Cerebellar nuclear complex (tissue), 1 donor: ENCODE measurements at places on chromosomes 16 and 17.

DNA sequence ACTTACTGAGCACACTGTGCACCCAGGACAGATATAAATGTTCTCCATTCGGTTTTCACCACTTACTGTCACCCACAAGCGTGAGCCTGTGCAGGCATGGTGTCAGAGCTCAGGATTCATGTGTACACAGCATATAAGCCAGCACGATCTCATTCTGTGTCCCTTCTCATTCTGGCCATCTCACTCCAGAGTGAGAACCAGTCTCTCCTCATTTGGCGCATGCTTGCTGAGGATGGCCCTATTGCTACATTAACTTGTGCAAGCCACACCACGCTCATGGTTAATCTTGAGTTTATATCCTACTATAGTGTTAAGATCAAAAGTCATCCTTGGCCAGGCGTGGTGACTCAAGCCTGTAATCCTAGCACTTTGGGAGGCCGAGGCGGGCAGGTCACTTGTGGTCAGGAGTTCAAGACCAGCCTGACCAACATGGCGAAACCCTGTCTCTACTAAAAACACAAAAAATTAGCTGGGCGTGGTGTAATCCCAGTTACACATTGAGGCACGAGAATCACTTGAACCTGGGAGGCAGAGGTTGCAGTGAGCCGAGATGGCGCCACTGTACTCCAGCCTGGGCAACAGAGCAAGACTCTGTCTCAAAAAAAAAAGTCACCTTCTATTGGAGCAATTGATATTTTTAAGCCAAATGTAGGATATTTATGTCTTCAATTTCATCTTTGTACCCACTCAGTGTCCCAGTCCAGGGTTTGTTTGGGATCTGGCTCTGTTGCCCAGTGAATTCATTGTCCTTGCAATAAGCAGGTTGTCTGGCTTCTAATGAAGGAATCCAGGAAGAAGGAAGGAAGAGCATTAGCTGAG lies 20.9 kb downstream of the SOCS1 start:
- DNase-seq, result no peak

DNA sequence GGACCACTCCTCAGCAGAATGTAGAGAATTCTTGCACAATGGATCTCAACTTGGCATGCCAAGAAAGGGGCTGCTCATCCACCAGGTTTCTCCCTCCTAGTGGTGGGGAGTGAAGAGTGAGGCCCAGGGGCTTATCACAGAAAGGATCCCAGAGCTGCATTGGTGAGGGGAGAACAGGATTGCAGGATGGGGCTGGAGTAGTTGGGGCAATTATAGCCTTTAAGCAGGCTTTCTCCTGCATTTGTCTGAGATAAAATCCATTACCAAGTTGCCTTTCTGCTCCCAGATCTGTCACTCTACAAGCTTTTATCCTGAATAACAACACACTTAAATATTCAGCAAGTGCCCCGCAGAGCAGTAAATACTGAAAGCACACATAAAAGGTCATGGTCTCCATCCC lies 130.8 kb upstream of the CES5A start:
- DNase-seq, result no peak

DNA sequence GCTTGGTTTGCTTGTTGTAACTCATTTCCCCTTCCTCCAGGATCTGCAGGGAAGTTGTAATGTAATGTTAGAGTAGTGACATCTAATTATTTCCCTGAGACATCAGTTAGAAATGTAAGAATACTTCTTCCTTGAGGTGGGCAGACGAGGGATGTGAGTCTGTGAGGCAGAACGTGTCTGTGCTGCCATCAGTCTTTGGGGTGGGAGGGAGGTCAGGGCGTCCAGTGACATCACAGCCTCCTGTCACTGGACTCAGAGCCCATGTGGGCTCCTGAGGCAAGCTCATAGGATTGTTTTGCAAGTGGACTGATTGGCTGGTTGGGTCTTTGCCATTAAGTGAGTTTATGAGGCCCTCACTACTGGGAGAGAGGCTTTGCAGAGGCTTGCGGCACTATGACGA lies 188.8 kb downstream of the CCDC182 start:
- no peak for DNase-seq

GRCh38 chr16:81106826-81107503 lies 10.8 kb upstream of the GCSH start:
- DNase-seq, result no peak

DNA sequence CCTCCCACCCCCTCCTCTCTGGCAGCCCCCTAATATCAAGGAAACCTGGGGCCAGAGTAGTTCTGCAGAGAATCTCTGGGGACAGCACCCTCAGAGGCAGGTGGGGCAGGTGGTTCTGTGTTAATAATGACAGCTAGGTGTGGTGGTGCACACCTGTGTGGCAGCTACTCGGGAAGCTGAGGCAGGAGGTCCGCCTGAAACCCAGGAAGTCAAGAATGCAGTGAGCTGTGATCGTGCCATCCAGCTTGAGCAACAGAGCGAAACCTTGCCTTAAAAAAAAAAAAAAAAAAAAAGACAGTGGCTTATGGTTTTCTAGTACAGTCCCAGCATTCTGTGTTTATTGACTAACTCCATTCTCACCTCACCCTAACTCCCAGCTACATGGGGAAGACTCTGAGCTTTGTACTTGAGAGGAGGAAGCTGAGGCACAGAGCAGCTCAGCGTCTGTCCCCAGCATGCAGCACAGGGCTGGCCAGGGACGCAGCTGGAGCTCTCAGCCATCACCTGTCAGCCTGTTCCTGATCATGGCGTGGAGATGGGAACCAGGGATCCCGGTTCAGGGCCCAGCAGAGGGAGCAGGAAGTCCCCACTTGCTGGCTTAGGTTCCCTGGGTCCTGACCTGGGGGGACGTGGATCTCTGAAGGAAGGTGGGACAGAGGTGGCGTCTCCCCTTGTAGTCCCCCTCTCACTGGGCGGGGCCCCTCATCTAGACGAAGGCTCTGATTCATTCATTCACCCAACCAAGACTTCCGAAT lies 6.1 kb downstream of the DBNDD1 start:
- DNase-seq, result no peak

- DNase-seq, result no peak
Measured at GRCh38 chr17:17772231-17772630, 64.6 kb downstream of the SREBF1 start.

DNA sequence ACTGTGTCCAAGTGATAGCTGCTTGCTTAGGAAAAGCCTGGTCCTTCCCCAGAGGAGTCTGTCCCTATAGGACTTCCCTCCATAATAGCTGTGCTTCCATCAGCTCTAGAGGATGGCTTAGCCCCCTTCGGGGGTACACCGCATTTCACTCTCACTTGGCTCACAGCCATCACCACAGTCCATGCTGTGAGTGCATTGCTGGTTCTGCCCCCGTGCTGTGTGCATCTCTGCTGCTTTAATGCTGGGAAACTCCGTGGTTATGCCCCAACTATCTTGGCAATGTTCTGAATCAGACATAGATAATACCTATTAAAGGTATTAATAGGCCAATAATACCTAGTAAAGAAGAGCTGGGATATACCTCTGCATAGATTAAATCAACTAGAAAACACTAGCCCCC lies 58.3 kb downstream of the SIAH1 start:
- DNase-seq, result no peak
